ENCODE measurements at places on chromosomes 13 and 19.

GRCh38 chr13:110157718-110158117 is 149.2 kb downstream of the COL4A1 start:
- DNase-seq = no peak

- DNase-seq = no peak
These were observed 374.3 kb downstream of the FOXO1 start for GRCh38 chr13:40292108-40292507.

GRCh38 chr19:10979951-10980381 is 19.1 kb downstream of the SMARCA4 start:
- DNase-seq = no peak

DNA sequence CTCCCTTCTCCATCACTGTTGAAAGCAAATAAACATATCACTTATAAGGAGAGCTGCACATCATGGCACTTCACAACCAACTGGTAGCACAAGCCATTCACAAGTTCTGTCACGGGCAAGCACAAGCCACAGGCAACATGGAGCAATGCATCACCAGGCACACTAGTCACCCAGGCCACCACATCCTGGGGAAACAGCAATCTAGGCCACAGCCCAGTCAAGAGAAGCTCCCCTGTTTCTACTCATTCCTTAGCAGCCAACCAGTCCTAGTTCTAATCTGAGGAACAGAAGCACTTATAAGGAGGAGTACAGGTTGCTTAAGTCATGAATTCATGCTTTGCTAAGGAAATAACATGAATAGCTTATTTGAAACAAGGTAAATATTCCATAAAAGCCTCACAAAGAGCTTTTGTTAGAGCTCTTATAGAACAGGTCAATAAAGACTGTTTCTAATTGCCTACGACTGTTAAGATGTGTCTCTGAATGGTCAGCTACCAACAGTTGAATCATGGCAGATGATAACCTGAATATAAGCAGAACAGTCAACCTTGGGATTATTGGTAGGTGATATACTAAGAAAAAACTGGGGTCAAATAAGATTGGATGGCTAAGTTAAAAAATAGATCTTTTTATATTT is 169.0 kb downstream of the TBC1D4 start:
- DNase-seq = no peak

GRCh38 chr19:41734585-41734984 is 20.7 kb upstream of the CEACAM6 start:
- no peak for DNase-seq

GRCh38 chr19:17240062-17240752 is 5.5 kb downstream of the NR2F6 start:
- no peak for DNase-seq

- no peak for DNase-seq
These were observed 45.4 kb upstream of the GPR183 start for GRCh38 chr13:99352351-99353245.

- DNase-seq = no peak
These were observed 187.3 kb downstream of the NUFIP1 start for GRCh38 chr13:44801990-44802389.
